Activated CD4-positive, alpha-beta memory T cell treated with anti-CD3 and anti-CD28 coated beads for 36 hours (primary cell): ENCODE measurements at places on chromosomes 4 and X. TPM values are rescaled to one million over a fixed set of nuclear protein-coding genes. Genes with fewer than 3 reads are reported as not detected.

The CLCN3 gene
- total RNA-seq = 17.3 TPM

The ARSJ gene
- 0.07 TPM for total RNA-seq

The CLDN22 gene
- total RNA-seq = not detected

The GLUD2 gene
- total RNA-seq = 1.3 TPM
